ENCODE measurements at places on chromosomes 5 and 9. TPM values are rescaled to one million over a fixed set of nuclear protein-coding genes. Genes with fewer than 3 reads are reported as not detected.

Gene C9
- polyA plus RNA-seq = not detected

Gene NDST1
- 23.9 TPM for polyA plus RNA-seq

Gene FOXI1
- not detected for polyA plus RNA-seq

Gene CDH10
- polyA plus RNA-seq = not detected

Gene MEF2C
- polyA plus RNA-seq = 89.3 TPM

Gene FSTL4
- polyA plus RNA-seq = not detected

Gene BAAT
- not detected for polyA plus RNA-seq
